Renal pelvis (tissue), 12 donors: ENCODE measurements at places on chromosomes 6 and 20.

- DNase-seq: no peak
These were observed 437.1 kb downstream of the PTPRT start for GRCh38 chr20:42752620-42753019.

DNA sequence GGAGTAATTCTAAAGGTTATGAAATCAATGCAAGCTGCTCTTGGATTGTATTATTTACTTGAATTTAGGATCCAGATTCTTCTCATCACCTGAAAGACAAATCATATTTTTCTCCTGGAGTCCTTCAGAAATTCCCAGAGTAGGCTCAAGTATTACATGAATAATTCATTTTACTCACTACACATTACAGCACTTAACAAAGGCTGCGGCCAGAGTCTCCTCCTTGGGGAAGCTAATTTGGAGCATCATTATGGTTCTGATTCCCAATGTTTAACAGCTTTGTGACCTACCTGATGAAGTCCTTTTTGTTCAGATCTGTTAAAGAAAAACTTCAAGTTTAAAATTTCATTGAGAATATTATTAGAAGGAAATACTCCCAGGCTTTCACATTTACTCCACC lies 28.7 kb downstream of the GRIK2 start:
- no peak for DNase-seq

DNA sequence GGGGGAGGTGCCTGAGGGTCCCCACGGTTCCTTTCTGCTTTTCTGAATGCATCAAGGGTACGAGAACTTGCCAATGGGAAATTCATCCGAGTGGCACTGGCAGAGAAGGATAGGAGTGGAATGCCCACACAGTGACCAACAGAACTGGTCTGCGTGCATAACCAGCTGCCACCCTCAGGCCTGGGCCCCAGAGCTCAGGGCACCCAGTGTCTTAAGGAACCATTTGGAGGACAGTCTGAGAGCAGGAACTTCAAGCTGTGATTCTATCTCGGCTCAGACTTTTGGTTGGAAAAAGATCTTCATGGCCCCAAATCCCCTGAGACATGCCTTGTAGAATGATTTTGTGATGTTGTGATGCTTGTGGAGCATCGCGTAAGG lies 226.4 kb downstream of the SMOC2 start:
- no peak for DNase-seq

- no peak for DNase-seq
These were observed 21.3 kb upstream of the SCGN start for GRCh38 chr6:25630508-25631278.

DNA sequence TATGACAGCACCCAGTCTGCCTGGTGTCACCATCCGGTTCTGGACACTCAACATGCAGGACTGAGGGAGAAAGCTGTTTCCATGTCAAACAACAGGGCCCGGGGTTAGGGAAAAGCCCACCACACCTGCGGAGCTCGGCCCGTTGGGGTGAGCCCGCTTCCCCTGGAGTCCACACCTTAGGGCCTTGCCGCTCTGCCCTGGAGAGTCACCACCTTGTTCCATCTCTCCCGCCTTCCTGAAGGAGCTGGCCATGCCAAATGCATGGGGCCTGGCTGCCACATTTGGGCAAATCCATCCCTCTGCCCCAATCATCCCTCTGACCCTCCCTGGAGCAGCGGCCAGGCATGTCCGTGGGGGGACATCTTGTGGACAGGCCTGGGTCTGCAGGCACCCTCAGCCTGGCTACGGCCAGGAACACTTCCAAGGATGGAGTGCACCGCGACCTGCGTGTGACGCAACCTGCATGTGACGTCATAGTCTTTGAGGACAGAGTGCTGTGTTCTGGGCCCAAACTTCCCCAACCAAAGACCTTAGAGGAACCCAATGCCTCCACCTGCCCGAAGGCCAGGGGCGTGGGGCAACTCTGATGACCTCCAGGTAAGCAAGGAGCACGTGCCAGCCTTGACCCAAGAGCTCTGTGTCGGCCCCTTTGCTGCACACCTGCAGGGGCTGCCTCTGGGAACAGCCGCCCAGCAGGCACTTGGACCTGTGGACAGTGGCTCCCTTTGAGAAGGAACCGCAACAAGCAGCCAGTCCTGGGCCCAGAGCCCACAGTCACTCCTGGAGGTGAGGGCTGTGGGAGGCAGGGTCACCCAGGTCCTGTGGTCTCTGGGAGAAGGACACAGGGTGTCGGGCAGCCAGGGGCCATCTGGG lies 1.7 kb downstream of the CABLES2 start:
- no peak for DNase-seq

DNA sequence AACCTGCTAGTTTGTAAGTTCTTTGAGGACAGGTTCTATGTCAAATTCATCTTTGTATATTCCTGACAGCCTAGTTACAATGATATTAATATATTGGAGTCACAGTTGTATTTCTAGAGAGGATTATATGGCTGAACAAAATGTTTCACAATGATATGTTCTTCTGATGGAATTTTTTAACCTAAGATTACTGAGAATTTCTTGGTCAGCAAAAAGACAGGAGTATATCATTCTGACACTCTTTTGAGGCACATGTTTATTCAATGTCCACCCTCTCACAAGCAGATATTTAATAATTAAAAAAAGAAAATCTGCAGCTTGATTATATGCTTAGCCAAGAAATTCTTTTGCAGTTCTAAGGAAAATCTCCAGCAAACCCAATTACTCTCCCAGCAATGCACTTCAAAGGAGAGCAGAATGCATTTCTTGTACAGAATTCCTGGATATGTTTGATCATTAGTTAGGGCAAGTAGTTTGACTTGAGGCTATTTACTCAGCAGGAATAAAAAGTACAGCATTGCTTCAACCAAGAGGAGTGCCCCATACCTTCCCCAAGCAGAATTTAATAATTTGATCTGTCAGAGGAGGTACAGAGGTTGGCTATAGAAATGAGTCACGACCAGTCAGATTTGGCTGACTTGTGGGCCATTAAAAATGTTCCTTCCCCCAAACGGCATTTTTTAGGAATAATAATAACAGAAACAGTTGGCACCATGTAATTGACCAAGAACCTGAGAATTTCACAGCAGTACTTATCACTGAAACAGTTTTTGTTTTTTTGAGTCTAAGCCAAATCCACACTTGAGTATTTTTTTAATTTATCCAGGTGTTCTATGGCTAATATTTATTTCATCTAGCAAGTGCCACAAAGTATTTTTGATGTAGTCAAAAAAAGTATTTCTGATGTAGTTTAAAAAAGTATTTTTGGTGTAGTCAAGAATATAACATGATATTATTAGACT lies 508.1 kb upstream of the FLRT3 start:
- no peak for DNase-seq

DNA sequence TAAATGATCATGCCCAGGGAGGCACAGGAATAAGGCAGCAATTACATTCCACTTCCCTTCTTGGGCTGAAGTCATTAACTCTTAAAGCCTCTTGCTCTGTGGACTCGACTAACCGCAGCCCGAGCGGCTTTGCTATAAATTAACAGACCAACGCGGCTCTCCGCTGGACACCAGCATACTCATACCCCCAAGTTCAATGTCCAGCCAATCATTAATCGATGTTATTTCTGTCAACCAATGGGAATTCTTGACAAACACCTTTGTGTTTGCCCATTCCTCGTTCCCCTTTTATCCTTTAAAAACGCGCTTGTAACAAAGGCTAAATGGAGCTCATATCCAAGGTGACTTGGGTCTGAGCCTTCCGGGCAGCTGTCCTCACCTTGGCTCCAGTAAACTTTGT lies 183.1 kb upstream of the RALGAPA2 start:
- peak; percentile 9 for DNase-seq

- no peak for DNase-seq
These were observed 8.9 kb downstream of the RING1 start for GRCh38 chr6:33217246-33217645.
